ENCODE measurements at places on chromosomes 6 and 20.

DNA sequence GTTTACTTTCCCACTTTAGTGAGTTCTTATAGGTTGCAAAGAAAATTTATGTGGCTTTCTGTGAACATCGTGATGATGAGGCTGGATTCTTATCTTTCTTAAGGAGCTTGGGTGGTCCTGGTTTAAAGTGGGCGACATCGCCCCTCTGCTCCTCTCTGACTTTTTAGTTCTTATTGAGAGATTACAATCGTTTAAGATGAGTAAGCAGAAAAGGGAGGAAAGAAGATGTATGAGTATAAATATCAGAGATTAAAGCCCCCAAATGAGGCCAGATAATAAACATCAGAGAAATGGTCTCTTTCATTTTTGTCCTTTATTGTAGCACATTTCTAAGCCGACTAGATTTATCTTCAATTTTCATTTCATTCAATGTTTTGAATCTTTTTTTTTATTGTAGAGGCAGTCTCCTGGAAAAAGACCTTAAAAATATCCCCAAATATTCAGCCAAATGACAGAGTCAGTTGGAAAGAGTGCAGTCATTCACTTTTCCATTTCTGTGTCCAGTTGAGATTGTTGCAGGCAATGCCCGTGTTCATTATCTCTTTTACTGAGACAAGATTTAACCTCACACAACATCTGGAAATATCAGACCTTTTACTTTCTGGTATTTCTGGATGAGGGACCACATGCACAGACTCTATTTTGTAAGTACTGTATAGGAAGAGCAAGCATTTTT, 62.0 kb upstream of the PDE7B start:
- DNase-seq = no peak

GRCh38 chr6:130020907-130021629, 2.7 kb downstream of the L3MBTL3 start:
- peak; percentile 57 for DNase-seq

GRCh38 chr20:16069389-16070010, 503.7 kb downstream of the KIF16B start:
- no peak for DNase-seq

- no peak for DNase-seq
Observed at GRCh38 chr6:23365732-23366131, 760.3 kb upstream of the NRSN1 start.

GRCh38 chr6:42390228-42390934, 61.3 kb downstream of the TRERF1 start:
- DNase-seq = peak; percentile 45

DNA sequence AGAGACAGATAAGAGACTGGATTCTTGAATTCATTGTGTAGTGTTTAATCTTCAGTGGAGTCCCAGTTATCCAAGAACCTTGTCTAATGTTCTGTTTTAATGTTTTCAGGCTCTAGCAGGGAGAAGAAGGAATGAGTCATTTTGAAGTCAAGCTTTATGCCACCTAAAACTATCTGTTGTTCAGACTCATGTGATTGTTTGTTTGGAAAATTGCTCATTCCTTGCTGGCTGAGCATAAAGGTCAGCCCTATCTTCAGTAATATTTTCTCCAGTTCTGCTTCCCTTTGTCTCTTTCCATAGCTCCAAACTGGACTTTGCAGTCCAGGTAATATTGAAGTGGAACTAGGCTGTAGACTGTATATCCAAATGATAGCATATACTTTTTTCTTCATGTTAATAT, 34.2 kb downstream of the CLVS2 start:
- DNase-seq = no peak

- no peak for DNase-seq
Observed at GRCh38 chr6:82842721-82843120, 222.9 kb downstream of the UBE3D start.

- no peak for DNase-seq
Observed at GRCh38 chr6:132858750-132859149, 44.4 kb downstream of the RPS12 start.

DNA sequence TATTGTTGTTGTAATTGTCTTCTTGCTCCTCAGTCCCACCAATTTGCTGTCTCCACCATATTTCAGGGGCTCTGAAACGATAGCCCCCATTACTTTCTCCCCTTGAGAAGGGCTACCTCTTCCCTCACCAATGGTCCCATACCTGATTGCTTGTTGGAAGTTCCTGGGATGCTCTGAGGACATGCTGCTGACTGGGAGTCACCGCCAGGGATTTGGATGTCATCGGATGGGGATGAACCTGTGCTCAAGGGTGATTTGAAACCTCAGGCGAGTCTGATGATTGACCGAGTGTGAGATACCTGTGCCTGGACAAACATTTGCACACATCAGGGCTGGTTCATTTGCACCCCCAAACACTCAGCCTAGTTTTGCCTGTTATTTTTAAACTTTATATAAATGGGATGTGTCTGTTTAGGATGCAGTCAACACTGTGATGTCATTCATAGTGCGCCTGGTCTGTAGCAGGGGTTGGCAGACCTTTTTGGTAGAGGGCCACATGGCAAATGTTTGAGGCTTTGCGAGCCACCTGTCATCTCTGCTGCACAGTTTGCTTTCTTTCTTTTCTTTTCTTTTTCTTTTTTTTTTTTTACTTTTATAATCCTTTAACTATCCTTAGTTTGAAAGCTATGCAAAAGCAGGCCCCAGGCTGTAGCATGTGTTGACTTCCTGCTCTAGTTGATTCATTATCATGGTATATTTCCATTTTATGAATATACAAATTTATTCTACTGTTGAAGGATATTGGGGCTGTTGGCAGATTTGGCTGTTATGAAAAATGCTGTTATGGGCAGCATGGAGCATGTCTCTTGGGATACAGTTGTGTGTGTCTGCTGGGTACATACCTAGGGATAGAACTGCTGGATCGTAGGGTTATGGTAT, 118.5 kb upstream of the PHACTR3 start:
- DNase-seq = no peak

DNA sequence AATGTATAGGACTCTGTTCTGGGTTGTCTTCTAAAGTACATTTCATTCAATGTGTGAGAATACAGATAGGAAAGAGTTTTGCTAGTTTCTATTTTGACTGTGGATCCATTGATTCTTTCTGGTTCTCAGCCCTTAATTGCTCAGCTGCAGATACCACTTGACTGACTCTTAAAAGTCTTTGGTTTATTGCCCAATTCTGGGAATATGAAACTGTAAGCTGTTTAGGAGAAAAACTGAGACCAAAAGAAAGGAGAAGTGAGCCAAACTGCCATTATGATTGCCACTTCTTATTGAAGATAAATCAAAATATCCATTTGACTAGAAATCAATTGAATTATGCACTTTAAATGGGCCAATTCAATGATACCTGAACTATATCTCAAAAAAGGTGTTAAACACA, 211.4 kb downstream of the ESR1 start:
- DNase-seq = no peak

- no peak for DNase-seq
Observed at GRCh38 chr20:35008411-35009342, 53.0 kb downstream of the MYH7B start.

DNA sequence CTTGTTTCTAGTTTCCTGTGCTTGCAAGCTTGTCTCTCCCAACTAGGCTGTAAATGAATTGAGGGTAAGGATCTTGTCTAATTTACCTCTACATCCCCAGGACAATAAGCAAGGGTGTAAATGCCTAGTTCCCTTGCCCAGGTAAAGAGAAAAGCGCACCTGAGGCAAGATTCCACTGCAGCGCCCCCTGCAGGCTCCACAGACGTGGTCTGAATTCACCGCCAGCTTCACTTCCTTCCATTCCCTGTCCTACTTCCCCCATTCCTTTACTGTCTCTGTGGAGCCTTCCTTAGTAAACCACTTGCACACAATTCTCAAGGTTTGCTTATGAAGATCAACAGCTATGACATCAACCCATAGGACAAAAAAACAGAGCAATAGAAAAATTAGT, 42.3 kb downstream of the ANKEF1 start:
- no peak for DNase-seq

Data from stimulated activated CD4-positive, alpha-beta T cell treated with anti-CD3 and anti-CD28 coated beads, Interleukin-12 subunit alpha, Interleukin-12 subunit beta, amount 100 ng/mL, for 4 hours (primary cell).